ENCODE measurements at places on chromosomes 11 and 22.

GRCh38 chr11:111206472-111206871 lies 39.1 kb upstream of the POU2AF2 start:
- DNase-seq: no peak

GRCh38 chr11:83612891-83613766 lies 327.0 kb upstream of the CCDC90B start:
- DNase-seq: no peak

DNA sequence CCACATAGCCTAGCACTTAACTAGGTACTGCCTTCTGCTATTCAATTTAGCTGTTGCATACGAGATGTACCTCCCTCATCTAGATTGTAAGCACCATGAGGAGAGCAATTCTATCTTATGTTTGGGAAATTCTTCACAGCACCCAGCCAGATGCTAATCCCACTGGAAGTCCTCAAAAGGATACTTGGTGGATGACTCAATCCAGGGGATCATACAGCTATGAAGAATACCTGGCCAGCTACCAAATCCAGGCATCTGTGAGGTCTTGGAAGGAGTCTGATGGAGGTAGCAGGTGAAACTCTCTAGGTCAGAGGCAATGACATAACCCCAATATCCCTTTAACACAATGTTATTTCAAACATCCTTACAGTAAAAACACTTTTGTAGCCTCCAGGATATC lies 167.8 kb upstream of the NCAM1 start:
- DNase-seq: no peak

GRCh38 chr11:74641905-74642304 lies 49.5 kb downstream of the POLD3 start:
- DNase-seq: no peak

GRCh38 chr11:36530840-36531239 lies 20.8 kb upstream of the TRAF6 start:
- no peak for DNase-seq

DNA sequence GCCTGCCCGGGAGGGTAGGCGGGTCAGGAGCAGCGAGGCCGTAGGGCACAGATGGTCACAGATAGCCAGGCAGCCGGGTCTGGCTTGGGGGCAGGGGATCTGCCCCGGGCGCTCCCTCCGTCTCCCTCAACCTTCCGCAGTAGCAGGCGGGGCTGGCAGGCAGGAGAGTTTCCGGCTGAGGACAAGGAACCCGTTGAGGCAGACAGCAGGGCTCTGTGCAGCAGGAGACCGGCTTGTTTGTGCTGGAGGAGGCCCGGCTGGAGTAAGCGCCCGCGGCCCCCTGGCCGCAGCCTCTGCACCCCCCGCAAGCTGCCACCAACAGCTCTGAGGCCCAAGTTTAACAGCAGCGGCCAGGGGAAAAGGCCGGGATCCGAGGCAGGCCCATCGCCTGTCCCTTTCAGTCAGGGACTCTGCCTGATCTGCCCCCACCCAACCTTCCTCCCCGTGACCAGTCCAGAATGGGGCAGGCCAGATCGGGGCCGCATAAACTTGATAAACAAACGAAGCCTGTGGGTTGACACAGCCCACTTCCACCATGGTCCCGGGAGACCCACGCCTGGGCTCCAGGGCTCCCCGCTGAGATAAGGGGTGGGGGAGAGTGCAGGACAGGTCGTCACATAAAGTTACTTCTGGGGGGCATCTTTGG lies 13.6 kb downstream of the SCARF2 start:
- DNase-seq: no peak

- DNase-seq: no peak
Measured at GRCh38 chr11:126564566-126564965, 209.1 kb downstream of the ST3GAL4 start.

GRCh38 chr22:41146573-41146972 lies 54.2 kb downstream of the EP300 start:
- no peak for DNase-seq

GRCh38 chr11:92854162-92854561 lies 115.3 kb upstream of the MTNR1B start:
- no peak for DNase-seq

GRCh38 chr22:37020192-37020479 lies 594 bp downstream of the MPST start:
- peak; percentile 10 for DNase-seq

DNA sequence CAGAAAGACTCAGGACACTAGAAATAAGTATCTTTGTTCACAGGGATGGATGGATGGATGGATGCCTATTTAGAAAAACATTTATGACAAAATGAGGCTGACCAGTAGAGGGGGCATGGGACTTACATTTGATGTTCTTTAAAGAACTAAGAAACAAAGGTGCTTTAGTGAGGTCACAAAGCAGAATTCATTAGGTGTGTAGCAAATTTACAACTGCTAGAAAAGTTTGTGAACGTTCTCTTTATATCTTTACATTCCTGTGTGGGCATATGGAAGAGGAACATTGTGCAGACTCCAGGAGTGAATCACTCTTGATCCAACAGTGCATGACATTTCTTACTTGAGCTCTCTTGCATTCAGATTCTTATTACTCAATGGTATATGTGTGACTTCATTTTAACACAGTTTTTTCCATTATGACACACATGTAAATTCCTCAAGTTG lies 15.8 kb upstream of the SIK2 start:
- DNase-seq: no peak

DNA sequence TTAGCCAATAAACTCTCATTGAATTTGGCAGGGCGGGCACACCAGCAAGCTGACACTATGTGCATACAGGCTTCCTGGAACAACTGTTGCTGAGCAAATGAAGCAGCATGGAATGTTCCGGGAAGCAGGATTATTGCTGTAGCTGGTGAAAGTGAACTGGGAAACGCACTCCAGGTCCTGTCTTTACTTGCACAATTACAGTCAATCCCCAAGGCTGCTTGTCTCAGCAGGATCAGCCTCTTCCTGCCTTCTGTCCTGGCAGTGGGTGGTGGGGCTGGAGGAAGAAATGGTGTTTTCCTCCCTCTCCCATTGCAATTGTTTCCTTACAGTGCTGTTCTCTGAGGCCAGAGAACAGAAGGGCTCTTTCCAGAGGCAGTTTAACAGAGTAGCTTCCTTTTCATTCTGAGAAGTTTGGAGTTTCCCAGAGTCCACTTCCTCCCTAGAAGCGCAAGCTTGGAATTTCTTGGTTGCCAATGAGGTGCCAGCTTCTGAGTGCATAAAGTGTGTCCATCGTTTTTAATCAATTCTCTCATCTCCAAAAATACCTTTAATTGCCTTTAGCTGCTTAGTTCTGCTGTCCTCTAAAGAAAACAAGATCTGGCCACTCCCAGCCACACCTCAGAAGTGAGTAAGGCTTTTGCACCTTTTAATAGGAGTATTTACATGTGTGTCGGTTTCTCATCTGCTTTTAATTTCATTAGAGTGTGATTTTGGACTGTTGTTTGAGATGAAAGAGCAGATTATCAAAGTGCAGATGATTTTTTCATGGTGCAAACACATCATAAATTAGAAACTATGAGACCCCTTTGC lies 19.9 kb downstream of the CD44 start:
- peak; percentile 36 for DNase-seq

DNA sequence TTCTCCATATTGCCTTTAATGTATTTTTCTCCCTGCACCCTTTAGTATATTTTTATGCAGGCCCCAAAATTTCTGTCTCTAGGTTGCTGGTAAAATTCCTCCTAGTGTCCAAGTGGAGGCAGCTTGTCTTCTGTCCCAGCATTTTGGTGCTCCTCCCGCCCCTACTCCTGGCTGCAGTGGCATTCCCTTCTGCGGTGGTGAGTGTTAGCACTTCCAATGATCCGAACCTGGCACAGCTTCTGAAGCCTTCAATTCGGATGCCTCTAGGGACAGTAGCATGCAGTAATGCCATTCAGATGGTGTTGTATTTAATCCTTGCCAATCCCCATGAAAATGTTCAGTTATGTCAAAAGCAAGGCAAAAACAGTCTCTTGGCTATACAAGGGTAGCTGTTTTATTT lies 5.9 kb downstream of the YWHAH start:
- DNase-seq: no peak

- no peak for DNase-seq
Measured at GRCh38 chr22:37549704-37550059, 10.6 kb upstream of the CDC42EP1 start.

GRCh38 chr11:24754406-24754805 lies 257.6 kb downstream of the LUZP2 start:
- DNase-seq: no peak

- peak; percentile 24 for DNase-seq
Measured at GRCh38 chr22:36439481-36440271, 41.8 kb downstream of the TXN2 start.

GRCh38 chr22:27144321-27144720 lies 486.9 kb downstream of the MIAT start:
- no peak for DNase-seq

All from DMS 273 treated with DMSO at 0.1 percent for 48 hours (cell line).